ENCODE measurements at places on chromosomes 2 and 18.

GRCh38 chr18:36533446-36534153, 236.1 kb downstream of the FHOD3 start:
- DNase-seq: no peak

DNA sequence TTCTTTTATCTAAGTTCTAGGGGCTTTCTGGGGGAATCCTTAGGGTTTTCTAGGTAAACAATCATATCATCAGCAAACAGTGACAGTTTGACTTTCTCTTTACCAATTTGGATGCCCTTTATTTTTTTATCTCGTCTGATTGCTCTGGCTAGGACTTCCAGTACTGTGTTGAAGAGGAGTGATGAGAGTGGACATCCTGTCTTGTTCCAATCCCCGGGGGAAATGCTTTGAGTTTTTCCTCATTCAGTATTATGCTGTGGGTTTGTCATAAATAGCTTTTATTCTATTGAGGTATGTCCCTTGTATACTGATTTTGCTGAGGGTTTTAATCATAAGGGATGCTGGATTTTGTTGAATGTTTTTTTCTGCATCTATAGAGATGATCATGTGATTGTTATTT, 549.5 kb downstream of the EPHA4 start:
- DNase-seq: no peak

GRCh38 chr2:124081154-124081716, 56.1 kb downstream of the CNTNAP5 start:
- no peak for DNase-seq

- no peak for DNase-seq
These were observed 11.2 kb downstream of the IL18RAP start for GRCh38 chr2:102433973-102434654.

DNA sequence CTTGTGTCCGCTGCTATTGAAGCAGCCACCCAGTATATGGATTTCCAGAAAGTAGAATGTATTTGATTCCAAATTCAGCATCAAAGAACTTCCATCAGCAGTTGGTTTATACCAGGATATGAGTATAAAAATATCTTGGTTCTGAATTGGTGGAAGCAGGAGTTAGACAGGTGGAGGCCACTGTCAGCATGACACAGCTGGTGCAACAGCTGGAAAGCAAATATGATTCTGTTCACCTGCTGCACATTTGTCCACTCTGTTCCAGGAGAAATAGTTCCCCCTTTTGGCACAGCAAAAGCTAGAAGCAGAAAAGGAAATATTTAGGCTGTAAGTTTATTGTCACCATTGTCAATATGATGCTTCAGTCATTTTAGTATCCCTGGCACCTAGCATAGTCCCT, 41.2 kb downstream of the KIAA2012 start:
- DNase-seq: no peak

- DNase-seq: no peak
These were observed 192.8 kb upstream of the PID1 start for GRCh38 chr2:229463841-229464346.

- no peak for DNase-seq
These were observed 1.3 kb downstream of the VWA3B start for GRCh38 chr2:98088261-98088660.

- no peak for DNase-seq
These were observed 105.0 kb upstream of the ATP8B1 start for GRCh38 chr18:57908092-57908491.

- DNase-seq: no peak
These were observed 46.9 kb upstream of the TAF1B start for GRCh38 chr2:9796056-9797010.

DNA sequence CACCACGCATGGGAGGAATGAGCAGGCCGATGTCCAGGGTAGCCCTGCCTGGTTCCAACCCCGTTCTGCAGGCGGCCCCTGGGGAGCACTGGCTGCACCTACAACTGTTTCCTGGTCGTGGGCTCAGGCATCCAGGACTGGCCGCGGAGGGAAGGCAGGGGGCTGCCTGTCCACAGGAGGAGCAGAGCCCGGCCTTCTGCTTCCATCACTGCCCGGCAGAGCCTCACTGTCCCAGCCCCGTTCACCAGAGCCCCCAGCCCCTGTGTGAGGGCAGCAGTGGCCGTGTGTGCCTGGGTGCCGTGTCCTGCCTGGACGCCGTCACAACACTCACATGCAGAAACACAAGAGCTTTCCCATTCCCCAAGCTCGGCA, 56.2 kb downstream of the KCNG2 start:
- DNase-seq: no peak

GRCh38 chr2:95056461-95057459, 31.3 kb downstream of the MAL start:
- no peak for DNase-seq

- no peak for DNase-seq
These were observed 34.3 kb downstream of the SCN9A start for GRCh38 chr2:166341426-166341825.

DNA sequence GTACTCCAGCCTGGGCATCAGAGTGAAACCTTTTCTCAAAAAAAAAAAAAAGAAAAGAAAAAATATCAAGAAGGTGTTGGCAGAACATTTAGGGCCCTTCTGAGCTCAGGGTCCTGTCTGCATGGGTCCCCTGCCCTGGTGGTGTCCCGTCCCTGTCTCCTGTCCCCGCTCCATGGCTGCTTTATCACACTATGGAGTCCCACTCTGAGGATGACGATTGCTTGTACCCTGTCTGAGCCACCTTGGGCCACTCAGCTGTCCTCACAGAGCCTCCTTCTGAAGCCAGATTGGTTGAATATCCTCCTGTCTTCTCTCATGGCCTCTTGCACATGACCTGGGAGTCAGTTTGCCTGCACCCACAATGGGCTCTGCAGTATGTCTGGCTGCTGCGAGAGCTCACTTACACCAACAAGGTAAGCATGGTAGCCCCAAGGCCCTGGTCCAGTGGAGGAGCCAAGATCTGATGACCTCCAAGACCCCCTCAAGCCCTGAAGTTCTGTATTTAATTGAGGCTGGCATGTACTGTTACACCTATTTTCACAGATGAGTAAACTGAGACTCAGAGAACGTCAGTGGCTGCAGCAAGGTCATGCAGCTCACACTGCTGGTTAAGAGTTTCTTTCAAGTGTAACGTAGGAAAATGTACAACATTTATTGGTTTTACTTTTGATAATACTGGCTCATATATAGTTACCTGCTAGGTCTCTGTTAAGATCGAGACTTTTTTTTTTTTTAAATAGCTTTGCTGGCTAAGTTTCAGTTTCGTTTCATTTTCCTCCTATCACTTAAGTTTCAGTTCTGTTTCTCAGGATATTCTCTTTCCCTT, 16.9 kb upstream of the ZCCHC2 start:
- no peak for DNase-seq

DNA sequence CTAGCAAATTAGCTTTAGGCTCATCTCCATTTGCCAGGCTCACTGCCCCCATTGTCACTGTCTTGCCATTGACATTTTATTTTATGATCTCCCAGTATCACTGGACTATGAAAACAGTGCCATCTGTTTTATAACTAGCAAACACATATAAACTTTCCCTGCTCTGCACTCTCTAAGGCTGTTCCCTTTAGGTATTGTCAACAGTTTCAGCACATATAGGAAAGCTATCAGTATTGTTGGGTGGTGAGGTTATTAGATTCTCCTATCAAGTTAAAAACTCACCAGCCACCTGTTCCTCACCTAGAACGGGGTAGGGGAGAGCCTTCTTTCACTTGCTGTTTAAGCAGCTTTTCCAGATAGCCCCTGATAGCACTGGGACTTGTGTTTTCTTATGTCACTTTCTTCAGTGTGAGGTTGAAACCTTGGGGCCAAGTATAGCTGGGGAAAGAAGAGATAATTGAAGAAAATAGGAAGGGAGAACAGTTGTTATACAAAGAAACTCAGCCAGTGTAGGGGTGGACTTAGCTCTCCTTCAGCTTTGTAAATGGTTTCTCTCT, 32.5 kb downstream of the CFLAR start:
- no peak for DNase-seq

DNA sequence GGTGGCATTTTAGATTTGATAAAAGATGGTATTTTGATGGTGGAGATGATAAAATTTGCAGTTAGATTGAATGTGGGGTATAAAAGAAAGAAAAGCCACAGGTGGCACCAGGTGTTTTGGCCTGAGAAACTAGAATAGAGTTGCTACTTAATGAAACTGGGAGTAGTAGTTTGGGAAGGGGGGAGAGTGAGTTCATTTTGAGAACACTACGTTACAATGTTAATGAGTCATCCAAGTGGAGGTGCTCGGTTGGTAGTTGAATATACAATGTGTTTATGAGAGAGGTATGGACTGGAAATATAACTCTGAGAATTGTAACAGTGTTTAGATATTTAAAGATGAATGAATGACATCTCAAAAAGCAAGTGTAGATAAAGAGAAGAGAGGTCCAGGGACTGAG, 26.4 kb downstream of the EPG5 start:
- no peak for DNase-seq
